ENCODE measurements at places on chromosomes 2 and 18.

GRCh38 chr18:46364048-46364447 is 259.9 kb downstream of the HAUS1 start:
- no peak for DNase-seq

DNA sequence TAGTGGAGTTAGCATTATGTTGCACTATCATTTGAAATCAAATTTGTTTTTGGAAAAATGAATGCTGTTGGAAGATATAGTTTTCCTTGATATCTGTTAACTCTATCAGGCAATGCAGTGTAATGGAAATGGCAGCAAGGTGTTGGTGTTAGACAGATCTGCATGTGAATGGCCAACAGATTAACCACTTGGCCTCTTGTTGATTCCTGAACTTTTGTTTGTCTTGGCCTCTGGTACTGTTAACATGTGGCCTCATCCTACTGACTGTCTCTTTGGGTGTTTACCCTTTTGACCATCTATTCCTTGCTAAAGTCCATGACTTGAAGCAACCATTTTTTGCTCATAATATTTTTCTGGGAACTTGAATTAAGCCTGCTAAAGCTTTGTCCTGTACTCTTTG is 110.2 kb upstream of the CDH2 start:
- DNase-seq = no peak

- DNase-seq = no peak
Measured at GRCh38 chr2:158923180-158923594, 45.3 kb upstream of the TANC1 start.

- no peak for DNase-seq
Measured at GRCh38 chr18:32346671-32347070, 124.0 kb downstream of the GAREM1 start.

GRCh38 chr2:43266711-43267111 is 40.3 kb upstream of the ZFP36L2 start:
- no peak for DNase-seq

DNA sequence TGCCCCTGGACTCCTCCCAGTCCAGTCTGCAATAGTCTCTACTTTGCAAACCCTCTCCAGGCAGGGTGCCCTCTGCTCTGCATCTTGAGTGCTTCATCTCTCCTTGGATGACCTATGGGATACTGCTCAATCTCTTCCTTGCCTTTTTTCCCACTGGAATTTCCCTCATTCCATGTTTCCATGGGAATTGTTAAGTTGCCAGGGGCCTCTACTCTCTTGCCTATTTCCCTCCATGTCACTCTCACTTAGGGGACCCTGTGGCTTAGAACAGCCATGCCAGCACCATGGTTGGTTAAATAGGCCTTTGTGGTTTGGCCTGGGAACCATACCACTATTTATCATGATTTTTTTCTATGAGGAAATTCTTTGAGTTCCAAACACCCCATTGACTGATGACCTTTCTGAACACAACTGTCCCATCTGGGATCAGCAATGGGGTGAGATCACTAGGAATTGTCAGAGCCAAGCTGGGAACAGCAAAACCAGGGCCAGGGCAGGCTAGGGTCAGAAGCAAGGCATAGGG is 91.4 kb upstream of the RBMS1 start:
- no peak for DNase-seq

DNA sequence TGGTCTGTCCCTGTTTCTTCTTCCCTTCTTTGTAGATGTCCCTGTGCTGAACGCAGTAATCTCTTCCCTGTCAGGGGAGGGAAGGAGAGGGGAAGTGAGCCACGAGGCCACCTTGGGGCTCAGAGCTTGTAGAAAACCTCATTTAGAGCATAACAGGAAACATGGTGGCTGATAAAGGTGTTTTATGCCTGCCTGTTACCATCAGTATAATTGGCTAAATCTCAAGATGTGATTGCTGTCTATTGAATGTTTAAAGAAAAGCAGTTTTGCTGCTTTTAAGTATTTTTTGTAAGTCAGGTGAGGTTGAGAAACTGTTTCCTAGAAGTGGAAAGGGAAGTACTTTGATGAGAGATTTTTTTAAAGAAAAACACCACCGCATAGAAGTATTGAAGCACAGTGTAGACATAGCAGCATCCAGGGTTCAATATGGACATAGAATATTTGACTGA is 59.7 kb upstream of the PDK1 start:
- peak; percentile 4 for DNase-seq

DNA sequence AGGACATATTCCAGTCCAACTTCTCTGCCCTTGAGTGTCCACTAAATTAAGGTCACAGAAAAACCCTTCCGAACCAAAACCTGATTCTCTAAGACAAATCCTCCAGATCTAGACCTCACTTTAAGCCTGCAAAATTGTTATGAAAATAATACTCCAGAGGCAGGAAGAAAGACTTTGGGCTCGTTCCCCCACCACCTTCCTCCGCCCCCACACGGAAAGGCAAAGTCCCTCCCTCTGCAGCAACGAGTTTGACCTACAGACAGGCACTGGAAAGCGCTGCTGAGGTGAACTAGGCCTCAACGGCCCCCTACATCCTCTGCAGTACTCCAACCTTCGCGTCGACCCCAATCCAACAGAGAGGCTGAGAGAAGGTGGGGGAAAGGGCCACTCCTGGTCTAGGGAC is 808 bp downstream of the ATP5MC3 start:
- peak; percentile 30 for DNase-seq

DNA sequence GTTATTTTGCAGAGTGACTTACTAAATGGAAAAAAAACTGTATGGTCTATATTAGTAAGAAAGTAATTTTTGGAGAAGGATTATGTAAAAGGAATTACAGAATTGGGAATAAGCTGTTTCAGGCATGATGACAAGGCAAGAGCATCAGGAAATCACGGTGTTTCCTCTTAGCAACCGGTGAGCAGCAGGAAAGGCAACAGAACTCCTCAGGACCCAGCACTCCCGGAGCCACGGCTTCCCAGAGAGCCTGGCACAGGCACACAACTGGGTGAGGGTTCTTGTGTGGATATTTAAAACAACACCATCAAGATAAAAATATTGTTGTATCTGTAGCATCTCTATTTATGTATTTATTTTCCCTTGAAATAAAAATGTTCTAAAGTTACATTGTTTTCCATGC is 34.4 kb downstream of the CYP27C1 start:
- DNase-seq = no peak

GRCh38 chr2:26570083-26570430 is 71.1 kb downstream of the CIB4 start:
- no peak for DNase-seq

- DNase-seq = no peak
Measured at GRCh38 chr2:231533777-231534125, 3.5 kb upstream of the NMUR1 start.

- DNase-seq = no peak
Measured at GRCh38 chr18:76368976-76369375, 126.1 kb downstream of the ZNF516 start.

GRCh38 chr2:24984912-24985311 is 13.2 kb upstream of the DNAJC27 start:
- no peak for DNase-seq

- no peak for DNase-seq
Measured at GRCh38 chr18:49059028-49059834, 108.5 kb upstream of the SMAD7 start.

- no peak for DNase-seq
Measured at GRCh38 chr2:42653039-42653438, 84.6 kb downstream of the MTA3 start.

- no peak for DNase-seq
Measured at GRCh38 chr18:57475408-57475807, 40.2 kb downstream of the ONECUT2 start.

- no peak for DNase-seq
Measured at GRCh38 chr2:168188002-168188401, 59.4 kb downstream of the STK39 start.

DNA sequence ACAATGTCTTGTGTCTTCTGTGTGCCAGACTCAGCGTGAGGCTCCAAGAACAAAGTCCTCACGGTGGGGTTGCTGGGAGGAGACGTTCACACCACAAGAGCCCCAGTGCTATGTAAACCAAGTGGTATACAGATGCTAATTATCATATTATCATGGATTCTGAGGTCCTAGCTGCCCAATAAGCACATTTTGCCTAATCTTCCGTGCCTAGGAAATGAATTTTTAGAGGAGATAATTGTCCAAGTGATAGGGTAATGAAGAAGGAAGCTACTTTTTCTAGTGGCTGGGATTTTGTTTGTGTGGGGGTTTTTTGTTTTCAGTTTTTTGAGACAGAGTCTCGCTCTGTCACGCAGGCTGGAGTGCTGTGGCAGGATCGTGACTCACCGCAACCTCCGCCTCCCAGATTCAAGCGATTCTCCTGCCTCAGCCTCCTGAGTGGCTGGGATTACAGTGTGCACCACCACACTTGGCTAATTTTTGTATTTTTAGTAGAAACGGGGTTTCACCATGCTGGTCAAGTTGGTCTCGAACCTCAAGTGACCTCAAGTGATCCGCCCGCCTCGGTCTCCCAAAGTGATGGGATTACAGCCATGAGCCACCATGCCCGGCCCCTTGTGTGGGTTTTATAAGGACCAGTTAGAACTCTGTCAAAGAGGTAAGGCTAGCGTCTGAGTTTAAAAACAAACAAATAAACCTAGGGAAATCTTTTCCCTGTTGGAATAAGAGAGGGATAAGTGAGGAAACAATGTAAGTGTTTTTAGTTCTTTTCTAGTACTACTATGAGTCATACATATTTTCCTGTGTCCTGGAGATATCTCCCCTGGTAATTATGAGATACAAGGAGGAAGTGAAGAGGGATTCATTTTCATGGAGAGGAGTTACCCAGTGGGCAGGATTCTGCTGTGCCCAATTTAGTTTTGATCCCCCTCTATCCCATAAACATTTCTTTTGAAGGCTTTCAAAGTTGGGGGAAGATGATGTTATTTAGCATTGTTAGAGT is 9.5 kb upstream of the SMAD7 start:
- DNase-seq = no peak

- DNase-seq = no peak
Measured at GRCh38 chr2:102508863-102509262, 35.8 kb downstream of the SLC9A4 start.

DNA sequence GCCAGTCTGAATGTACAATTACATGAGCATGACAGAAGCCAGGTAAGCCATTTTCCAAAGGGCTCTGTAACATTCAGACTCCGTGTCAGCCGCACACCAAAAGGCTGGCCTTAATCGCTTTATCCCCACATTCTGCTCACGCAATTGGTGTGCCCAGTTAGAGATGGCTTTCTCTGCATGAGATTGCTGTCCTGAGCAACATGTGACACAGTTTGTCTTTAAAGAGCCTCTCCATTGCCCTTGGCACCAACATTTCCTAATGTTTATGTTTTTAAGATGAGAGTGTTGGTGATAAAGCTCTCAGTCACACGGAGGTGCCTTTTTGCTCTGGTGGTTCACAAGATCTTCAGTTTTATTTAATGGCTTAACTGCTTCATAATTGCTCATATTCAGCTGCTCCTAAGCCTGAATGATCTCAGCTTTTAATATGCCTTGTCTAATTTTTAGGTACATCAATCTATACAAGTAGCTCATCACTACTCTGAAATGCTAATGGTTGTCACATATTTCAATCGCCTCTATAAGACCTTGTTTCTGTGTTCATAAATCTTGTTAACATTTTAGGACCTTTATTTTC is 164.8 kb upstream of the ACVR2A start:
- no peak for DNase-seq

GRCh38 chr2:29518010-29518409 is 402.8 kb downstream of the CLIP4 start:
- no peak for DNase-seq

- DNase-seq = no peak
Measured at GRCh38 chr2:20999906-21000645, 43.8 kb downstream of the APOB start.

- DNase-seq = peak; percentile 2
Measured at GRCh38 chr2:227324642-227324994, 433 bp upstream of the MFF start.

DNA sequence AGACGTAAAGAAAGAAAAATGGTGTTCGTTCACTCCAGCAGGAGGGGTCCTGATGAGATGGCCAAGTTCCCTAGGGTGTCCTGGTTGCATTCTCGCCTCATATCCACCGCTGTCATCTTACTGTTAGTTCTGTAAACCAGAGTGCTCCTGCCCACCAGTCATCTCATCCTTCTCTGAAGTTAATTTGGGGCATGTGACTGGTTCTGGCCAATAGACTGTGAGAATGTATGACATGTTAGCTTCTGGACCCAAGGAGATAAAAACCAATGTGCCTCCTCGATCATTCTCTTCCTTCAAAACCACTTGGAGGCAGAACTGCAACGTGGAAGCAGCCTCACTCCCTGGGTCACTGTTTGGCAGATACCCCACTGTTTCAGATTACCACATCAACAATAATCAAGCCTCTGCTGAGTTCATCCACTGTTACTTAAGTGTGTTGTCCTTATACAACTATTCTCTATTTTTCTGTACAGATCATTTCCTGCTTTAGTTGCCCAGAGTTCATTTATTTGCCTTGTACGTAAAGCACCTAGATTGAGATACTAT is 759.1 kb downstream of the TSN start:
- DNase-seq = no peak

DNA sequence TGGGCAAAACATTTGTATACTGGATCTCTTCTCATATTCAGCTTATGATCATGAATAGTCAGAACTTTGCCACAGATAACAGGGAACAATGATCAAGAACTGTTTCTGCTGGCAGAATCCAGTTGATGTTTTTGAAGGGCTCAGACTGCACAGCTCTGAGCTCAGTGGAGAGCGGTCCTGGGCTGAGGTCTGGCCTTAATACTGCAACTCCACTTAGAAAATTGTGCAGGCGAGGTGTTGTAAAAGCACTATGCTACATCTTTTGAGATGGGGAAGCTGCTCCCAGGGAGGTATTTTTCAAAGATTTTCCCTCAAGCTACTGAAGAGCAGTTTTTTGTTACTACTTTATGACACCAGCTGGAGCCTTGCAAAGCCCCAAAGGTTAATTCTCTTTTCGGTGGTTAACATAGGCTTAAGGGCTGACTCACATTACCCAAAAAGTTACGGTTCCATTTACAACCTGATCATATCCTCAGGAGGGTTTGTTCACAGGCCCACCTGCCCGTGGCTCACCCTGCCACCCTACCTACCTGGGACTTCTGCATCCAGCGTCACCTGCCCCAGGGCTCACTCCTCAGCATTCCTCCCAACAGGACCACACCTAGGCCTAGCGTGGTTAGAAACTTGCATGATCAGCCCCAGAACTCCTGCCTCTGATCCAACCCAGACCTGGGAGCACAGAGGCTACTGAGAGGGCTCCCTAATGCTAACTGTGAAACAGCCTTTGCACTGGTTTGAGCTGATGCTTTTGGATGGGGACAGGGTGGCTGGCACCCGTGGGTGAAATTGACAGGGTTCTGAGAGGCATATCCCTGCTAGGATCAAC is 114.4 kb downstream of the NCK2 start:
- DNase-seq = peak; percentile 20

GRCh38 chr2:226011716-226012450 is 612.4 kb downstream of the NYAP2 start:
- no peak for DNase-seq

Data from stimulated activated CD8-positive, alpha-beta memory T cell treated with anti-CD3 and anti-CD28 coated beads, Interleukin-7, amount 100 ng/mL, for 4 hours (primary cell).